ENCODE measurements at places on chromosomes 5 and 9.

DNA sequence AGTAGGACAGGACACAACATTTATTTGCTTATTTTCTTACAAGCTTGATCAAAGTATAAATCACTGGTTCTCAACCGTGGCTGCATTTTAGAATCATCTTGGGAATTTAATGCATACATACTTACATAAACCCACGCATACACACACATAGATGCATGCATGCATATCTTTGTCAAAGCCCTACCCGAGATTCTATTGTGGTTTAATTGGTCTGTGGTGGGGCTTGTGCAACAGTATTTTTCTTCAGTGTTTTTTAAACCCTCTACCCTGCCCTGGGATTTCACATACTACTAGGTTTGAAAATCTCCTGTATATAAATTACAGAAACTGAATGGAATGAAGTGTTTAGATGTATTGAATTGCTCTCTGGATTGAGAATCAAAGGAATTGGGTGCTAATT lies 1166.2 kb downstream of the MAT2B start:
- no peak for DNase-seq

GRCh38 chr9:89755821-89756220 lies 151.0 kb downstream of the GADD45G start:
- no peak for DNase-seq

DNA sequence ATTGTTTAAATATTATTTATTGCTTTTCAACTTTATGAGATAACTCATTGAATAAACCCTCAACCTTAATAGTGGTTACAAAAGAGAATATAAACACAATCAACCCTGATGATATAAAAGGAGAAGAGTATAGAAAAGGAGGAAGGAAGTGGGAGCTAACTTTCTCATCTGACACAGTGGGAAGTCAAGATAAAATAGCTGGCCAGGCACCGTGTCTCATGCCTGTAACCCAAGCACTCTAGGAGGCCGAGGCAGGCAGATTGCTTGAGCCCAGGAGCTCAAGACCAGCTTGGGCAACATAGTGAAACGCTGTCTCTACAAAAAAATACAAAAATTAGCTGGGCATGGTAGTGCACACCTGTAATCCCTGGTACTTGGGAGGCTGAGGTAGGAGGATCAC lies 93.5 kb downstream of the PPP2R2B start:
- peak; percentile 42 for DNase-seq

DNA sequence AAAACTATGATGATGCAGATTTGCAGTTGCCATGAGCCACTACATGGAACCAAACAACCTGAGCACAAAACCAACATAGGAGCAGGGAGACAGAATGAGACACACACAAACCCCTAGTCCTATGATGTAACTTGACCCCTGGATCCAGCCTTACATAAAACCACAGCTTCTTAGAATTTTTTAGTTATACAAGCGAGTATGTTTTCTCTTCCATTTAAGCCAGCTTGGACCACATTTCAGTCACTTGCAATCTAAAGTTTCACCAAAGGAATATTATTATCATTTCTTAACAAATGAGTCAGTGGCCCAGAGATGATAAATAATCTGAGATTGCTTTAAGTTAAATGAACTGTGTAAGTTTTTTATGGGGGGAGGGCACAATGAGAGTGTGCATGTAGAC lies 6.8 kb downstream of the SPOCK1 start:
- DNase-seq: no peak

Measured in suppressor macrophage treated with lipopolysaccharide for 1 hour (primary cell).